ENCODE measurements at places on chromosomes 4 and X. TPM values are rescaled to one million over a fixed set of nuclear protein-coding genes. Genes with fewer than 3 reads are reported as not detected.

Gene FRMPD4
- 2.8 TPM for total RNA-seq

Gene FOXR2
- not detected for total RNA-seq

Gene MXRA5
- 26.8 TPM for total RNA-seq

Gene SCRG1
- total RNA-seq, result 0.29 TPM

Gene TIGD4
- 0.17 TPM for total RNA-seq

Gene PASD1
- total RNA-seq, result not detected

Gene IL2
- not detected for total RNA-seq

Gene PRKG2
- 23.3 TPM for total RNA-seq

Gene GNPDA2
- total RNA-seq, result 36.8 TPM

Gene CPZ
- 0.58 TPM for total RNA-seq

Gene PIR
- total RNA-seq, result 12.4 TPM

Gene LGI2
- under 0.01 TPM for total RNA-seq

Gene CFAP47
- total RNA-seq, result not detected

Gene MAGEA4
- not detected for total RNA-seq

Gene STPG2
- under 0.01 TPM for total RNA-seq

Gene GIMD1
- not detected for total RNA-seq

Gene FHDC1
- total RNA-seq, result 0.17 TPM

Gene EVC2
- total RNA-seq, result 12.7 TPM

Gene CYTL1
- total RNA-seq, result 0.15 TPM

Gene NAA11
- not detected for total RNA-seq

Gene LRAT
- total RNA-seq, result 0.15 TPM

Gene MBNL3
- total RNA-seq, result 3.0 TPM

Gene NEUROG2
- total RNA-seq, result not detected

Gene PPP4R3C
- not detected for total RNA-seq

Gene C4orf54
- total RNA-seq, result not detected

Gene SHISA3
- total RNA-seq, result 0.17 TPM

Gene FAM236A
- not detected for total RNA-seq

Gene ARHGAP36
- not detected for total RNA-seq

Gene ASB12
- under 0.01 TPM for total RNA-seq

Gene GYG2
- 9.3 TPM for total RNA-seq

Gene GAB3
- 7.3 TPM for total RNA-seq

Gene RTL5
- 2.8 TPM for total RNA-seq

Gene BGN
- 10.5 TPM for total RNA-seq

Gene F8A2
- 1.7 TPM for total RNA-seq

Gene FAT1
- total RNA-seq, result 386 TPM
